Body of pancreas (tissue), 4 donors: ENCODE measurements at places on chromosomes 4 and X. TPM values are rescaled to one million over a fixed set of nuclear protein-coding genes. Genes with fewer than 3 reads are reported as not detected.

DNA sequence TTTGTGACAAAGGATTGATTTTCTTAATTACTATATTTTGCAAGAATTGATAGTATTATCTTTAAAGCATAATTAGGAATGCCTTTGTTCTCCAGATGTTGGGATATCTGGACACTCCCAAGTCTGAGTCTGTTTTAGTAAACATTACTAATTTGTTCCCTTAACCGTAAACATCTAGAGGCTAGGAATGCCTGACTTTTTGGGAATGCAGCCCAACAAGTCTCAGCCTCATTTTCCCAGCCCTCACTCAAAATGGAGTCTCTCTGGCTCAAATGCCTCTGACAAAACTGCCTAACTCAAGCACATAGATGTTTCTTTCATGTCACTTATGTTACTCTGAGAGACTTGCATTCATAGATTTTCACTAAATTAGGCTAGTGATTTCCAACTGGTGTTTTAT, 297.0 kb upstream of the CLNK start:
- DNase-seq: no peak
- H3K36me3 ChIP-seq: no peaks in the 10 kb centered on the region
- no peaks in the 10 kb centered on the region for H3K27me3 ChIP-seq
- H3K4me1 ChIP-seq: peaks cover 4% of the 10 kb centered on the region
- H3K4me3 ChIP-seq: no peak overlapping the region
- H3K27ac ChIP-seq: no peak overlapping the region

- no peaks in the 10 kb centered on the region for H3K27me3 ChIP-seq
- DNase-seq: no peak
- no peaks in the 10 kb centered on the region for H3K4me1 ChIP-seq
- no peak overlapping the region for H3K27ac ChIP-seq
- H3K36me3 ChIP-seq: no peaks in the 10 kb centered on the region
These were observed 44.2 kb downstream of the GBA3 start for GRCh38 chr4:22736912-22737311.

GRCh38 chrX:13093529-13094140, 49.2 kb upstream of the FAM9C start:
- H3K27me3 ChIP-seq: no peaks in the 10 kb centered on the region
- H3K27ac ChIP-seq: no peak overlapping the region
- H3K4me1 ChIP-seq: peaks cover 26% of the 10 kb centered on the region
- no peak overlapping the region for H3K4me3 ChIP-seq

- peak overlapping the region; percentile 81 for H3K27ac ChIP-seq
- no peaks in the 10 kb centered on the region for H3K36me3 ChIP-seq
- peaks cover 51% of the 10 kb centered on the region for H3K4me1 ChIP-seq
- no peak overlapping the region for H3K4me3 ChIP-seq
- peak; percentile 68 for DNase-seq
These were observed 278.6 kb upstream of the KLF3 start for GRCh38 chr4:38385093-38386004.

DNA sequence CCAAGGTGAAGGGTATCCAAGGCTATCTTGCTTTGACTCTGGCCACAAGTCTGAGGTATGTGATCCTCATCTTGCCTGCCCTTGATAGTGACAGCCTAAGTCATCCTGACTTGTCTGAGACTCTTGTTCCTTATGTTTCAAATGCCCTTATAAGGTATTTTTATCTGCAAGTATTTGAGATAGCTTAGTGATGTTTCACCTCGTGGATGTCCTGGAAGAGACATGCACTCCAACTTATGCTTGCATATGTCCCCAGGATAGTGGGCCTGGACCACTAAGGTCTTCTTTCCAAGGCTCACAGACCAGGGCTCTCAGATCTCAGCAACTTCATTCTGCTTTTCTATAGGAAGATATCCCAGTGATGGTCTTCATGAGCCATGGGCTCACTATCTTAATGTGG, 120.5 kb upstream of the WDR1 start:
- H3K27ac ChIP-seq: no peak overlapping the region
- no peak for DNase-seq
- no peaks in the 10 kb centered on the region for H3K27me3 ChIP-seq
- H3K4me1 ChIP-seq: no peaks in the 10 kb centered on the region

- no peaks in the 10 kb centered on the region for H3K4me1 ChIP-seq
- H3K36me3 ChIP-seq: no peaks in the 10 kb centered on the region
- H3K4me3 ChIP-seq: no peak overlapping the region
- no peak for DNase-seq
These were observed 292.7 kb downstream of the SPOCK3 start for GRCh38 chr4:166941629-166942028.

DNA sequence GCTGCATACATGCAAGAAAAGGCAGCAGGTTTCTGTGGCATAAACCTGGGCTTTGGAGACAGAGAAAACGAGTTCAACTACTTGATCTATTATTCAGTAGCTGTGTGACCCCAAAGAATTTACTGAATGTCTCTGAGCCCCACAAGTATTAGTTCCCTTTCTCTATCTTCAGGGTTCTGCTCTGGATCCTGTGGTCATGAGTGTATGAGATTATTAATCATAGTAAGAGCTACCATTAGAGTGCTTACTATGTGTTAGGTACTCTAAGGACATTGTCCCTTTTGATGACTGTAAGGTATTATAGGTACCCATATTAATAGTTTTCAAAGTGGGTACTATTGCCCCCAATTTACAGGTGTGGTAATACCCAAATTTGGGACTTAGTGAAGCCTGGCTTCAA, 5.5 kb downstream of the TEX13D start:
- no peak for DNase-seq
- no peak overlapping the region for H3K27ac ChIP-seq
- no peaks in the 10 kb centered on the region for H3K4me1 ChIP-seq
- no peaks in the 10 kb centered on the region for H3K27me3 ChIP-seq

- H3K27me3 ChIP-seq: no peaks in the 10 kb centered on the region
- H3K4me1 ChIP-seq: no peaks in the 10 kb centered on the region
These were observed 549.0 kb upstream of the MAGEB2 start for GRCh38 chrX:29666366-29666765.

- no peak overlapping the region for H3K27ac ChIP-seq
- no peak overlapping the region for H3K4me3 ChIP-seq
- H3K4me1 ChIP-seq: no peaks in the 10 kb centered on the region
- no peak for DNase-seq
- H3K36me3 ChIP-seq: no peaks in the 10 kb centered on the region
- H3K27me3 ChIP-seq: no peaks in the 10 kb centered on the region
These were observed 239.6 kb upstream of the FSTL5 start for GRCh38 chr4:162403419-162403818.

GRCh38 chr4:98652996-98653395, 5.4 kb downstream of the TSPAN5 start:
- H3K4me3 ChIP-seq: no peak overlapping the region
- DNase-seq: no peak
- no peak overlapping the region for H3K27ac ChIP-seq
- no peaks in the 10 kb centered on the region for H3K27me3 ChIP-seq
- H3K4me1 ChIP-seq: peaks cover 8% of the 10 kb centered on the region

DNA sequence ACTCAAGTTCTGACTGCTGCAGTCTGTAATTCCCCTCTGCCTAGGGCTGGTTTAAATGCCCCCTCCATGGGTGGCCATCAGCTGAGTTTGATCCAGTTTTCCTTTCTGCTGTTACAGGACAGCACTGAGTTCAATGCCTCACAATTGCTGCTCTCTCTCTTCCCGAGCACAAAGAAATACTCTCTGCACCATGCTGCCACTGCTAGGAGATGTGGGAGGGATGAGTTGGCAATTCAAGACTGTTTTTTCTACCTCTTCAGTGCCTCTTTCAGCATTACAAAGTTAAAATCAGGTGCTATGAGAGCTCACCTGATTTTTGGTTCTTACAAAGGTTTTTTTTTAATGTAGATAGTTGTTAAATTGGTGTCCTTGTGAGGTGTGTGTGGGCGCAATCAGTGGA, 24.3 kb downstream of the CYSLTR1 start:
- H3K27ac ChIP-seq: no peak overlapping the region
- no peaks in the 10 kb centered on the region for H3K4me1 ChIP-seq
- no peak overlapping the region for H3K4me3 ChIP-seq
- H3K27me3 ChIP-seq: no peaks in the 10 kb centered on the region

DNA sequence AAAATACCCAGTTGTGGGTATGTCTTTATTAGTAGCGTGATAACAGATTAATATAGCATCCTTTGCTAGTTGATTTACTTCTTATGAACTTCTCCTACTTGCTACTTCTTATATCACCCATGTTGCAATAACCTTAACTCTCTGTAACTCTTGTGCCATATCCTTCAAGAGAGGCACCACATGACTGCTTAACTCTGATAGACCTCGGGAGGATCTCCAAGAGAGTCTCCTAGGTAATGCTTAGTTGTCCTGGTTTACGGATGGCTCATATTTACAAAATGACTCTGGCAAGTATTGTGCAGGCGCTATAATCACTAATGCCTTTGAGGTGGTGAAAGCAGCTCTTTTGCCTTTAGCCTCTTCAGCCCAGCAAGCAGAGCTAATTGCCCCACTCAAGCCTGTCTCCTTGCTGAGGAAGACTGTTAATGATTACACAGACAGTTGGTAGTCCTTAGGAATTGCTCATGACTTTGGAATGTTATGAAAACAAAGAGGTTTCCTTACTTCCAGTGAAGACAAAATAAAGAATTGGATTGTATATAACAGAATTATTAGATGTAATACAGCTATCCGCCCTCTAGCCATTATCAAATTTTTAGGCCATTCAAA, 1305.8 kb downstream of the PCDH7 start:
- no peak overlapping the region for H3K27ac ChIP-seq
- no peak overlapping the region for H3K4me3 ChIP-seq
- H3K4me1 ChIP-seq: no peaks in the 10 kb centered on the region
- no peaks in the 10 kb centered on the region for H3K27me3 ChIP-seq

GRCh38 chrX:9503261-9503660, 38.4 kb downstream of the TBL1X start:
- H3K36me3 ChIP-seq: no peaks in the 10 kb centered on the region
- no peak overlapping the region for H3K27ac ChIP-seq
- no peak for DNase-seq
- H3K4me1 ChIP-seq: peaks cover 3% of the 10 kb centered on the region
- no peaks in the 10 kb centered on the region for H3K27me3 ChIP-seq
- H3K4me3 ChIP-seq: no peak overlapping the region

Gene FDCSP
- not detected for total RNA-seq
